Glomerular endothelial cell (primary cell): ENCODE measurements at places on chromosomes 11 and 22. TPM values are rescaled to one million over a fixed set of nuclear protein-coding genes. Genes with fewer than 3 reads are reported as not detected.

MAJIN gene
- 0.68 TPM in 1 of 2 replicates, not detected in the other for total RNA-seq

FGF19 gene
- total RNA-seq: not detected in 2 replicates

SHISAL1 gene
- 0.29 and 0.97 TPM in 2 replicates for total RNA-seq

TENM4 gene
- total RNA-seq: 6.5 and 7.3 TPM in 2 replicates

TRIM21 gene
- total RNA-seq: 35.5 and 36.1 TPM in 2 replicates

C1QTNF5 gene
- total RNA-seq: 113 and 153 TPM in 2 replicates

SEC14L6 gene
- 0.05 and 0.12 TPM in 2 replicates for total RNA-seq

OR2AG2 gene
- 0.15 and 0.18 TPM in 2 replicates for total RNA-seq

DNA sequence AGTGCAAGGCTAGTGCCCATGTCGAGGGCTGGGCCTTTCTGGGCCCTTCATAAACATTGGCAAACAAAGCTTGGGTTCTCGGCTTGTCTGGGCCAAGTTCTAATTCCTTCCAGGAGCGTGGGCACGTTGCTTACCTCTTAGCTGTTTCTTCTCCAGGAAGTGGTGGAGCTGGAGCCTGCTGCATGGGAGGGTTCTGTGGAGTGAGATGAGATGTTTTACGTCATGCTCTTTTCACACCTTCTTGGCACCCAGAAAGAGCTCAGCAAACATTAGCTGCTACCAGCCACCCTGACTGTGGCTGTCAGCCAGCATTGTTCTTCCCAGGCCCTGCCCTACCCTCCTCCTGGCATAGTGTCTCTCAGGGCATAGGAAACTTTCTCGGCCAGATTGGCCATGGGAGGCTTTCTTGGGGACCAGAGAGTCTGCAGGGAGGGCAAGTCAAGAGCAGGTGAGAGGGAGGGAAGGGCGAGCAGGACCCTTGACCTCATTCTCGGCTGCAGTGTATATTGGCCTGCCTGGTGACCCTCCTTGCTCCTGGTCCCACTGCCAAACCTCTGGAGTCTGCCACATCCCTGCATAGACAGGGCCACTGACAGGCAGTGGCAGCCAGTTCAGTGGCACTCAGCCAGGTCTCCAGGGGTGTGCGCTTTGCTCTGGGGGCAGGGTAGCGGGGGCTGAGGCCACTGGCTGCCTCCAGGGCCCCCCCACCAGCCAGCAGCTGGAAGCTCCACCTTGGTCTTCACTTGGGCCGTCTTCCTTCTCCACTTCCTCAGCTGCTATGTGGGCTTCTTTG is 98.8 kb downstream of the BCR start:
- DNase-seq: no peak

DNA sequence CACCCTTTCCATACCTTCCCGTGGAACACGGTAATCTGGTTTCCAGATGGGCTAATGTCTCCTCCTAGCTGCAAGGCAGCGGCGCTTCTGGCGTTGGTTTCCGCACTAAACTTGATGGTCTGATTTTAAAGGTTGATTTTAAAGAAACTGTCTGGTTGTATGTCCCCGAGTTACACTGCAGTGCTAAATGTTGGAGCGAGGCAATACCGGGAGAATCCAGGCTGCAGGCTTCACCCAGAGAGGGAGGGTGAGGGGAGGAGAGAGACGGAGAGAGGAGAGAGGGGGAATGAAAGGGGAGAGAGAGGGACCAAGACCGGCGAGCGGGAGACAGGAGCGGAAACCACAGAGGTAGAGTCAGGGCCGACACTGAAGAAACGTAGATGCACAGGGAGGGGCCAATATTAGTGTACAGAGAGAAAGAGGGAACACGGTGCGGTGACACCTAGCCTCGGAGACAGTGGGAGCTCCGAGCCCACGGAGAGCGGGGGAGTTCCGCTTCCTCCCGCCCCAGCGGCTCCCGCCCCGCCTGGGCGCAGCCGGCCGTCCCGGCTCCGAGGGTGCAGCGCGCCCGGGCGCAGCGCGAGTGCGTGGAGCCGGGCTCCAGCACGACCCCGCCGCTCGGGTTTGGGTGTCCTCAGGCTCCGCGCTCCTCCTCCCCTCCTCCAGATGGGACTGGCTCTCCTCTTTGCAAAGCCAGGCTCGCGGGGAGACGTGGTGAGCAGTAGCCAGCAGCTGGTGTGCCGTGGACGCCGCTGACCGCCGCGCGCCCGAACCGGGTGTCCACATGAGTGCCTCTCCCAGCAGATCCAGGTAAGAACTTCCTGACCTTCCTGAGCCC is 71.9 kb upstream of the GRAMD1B start:
- no peak for DNase-seq

DNA sequence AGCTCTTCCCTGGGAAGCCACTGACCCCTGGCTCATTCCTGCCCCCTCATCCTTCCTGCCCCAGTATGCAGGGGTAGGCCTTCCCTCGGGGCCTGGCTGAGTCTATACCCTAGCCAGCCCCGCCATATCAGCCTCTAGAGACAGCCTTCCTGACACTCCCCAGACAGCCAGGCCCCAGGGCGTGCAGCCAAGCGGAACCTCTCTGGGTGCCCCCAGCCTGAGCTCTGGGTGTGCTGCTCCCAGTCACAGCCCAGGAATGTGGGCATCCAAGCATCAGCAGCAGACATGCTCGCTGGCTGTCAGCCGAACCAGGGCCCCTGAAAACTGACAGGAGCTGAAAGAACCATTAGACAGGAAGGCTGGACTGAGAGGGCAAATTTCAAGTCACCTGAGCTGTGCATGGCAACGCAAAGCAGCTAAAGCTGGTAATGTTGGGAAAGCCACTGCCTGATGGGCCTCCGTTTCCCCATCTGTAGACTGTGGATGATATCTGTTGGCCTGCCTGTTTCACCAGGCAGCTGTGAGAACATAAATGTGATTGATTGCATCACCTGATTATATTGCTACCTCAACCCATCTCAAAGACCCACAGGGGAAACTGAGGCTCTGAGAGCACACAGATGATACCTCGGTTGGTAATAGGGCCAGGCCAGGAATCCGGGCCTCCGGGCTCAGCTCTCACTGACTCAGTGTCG is 93.2 kb downstream of the LRRC32 start:
- no peak for DNase-seq

DNA sequence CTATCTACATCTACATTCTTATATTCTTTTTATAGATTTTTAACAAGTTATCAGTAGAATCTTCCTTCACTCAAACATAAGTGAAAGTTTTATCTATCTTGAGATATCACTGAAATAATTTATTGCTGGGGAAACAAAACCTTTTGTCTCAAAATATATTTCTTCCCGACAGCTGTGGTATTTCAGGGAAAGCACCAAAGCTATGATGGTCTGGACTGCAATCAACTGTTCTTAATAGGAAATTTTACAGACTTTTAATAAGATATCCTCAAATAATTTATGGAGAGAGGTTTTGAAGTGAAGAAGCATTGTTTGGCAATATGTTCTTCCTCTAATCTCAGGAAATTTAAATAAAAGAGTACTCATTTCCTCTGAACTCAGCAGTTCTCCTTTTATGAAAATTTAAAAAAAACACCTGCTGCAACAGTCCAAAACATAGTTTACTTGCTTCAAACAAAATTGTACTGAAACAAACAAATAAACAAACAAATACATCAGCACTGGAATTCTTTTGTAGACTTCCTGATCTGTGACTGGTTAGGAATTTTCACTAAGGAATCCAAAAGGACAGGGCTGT is 33.9 kb upstream of the EIF3M start:
- no peak for DNase-seq

- DNase-seq: no peak
These were observed 4.7 kb downstream of the FCHSD2 start for GRCh38 chr11:73137262-73137943.

GRCh38 chr11:97965849-97966646 is 1054.7 kb upstream of the CNTN5 start:
- peak; percentile 88 for DNase-seq

- DNase-seq: no peak
These were observed 27.9 kb upstream of the RBMXL2 start for GRCh38 chr11:7060868-7061267.

- no peak for DNase-seq
These were observed 24.4 kb downstream of the SLC1A2 start for GRCh38 chr11:35394941-35395340.

DNA sequence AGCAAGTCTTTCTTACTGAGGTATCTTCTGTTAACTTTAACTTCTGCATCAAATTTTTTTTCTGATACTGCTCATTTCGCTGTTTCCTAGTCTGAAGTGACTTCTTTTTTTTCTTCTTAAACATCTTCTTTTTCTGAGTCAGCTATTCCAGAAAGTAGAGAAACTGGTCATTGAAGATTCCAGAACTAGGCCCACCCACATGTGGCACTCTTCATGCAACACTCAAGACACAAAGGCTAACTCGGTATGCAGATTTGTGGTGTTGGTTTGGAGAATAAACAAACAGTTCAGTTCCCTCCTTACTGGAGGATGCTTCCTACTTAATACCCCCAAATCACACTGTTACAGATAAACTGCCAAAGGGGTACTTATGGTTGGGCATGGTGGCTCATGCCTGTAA is 25.2 kb upstream of the MTCH2 start:
- no peak for DNase-seq

GRCh38 chr22:45717789-45718188 is 46.2 kb downstream of the ATXN10 start:
- DNase-seq: no peak

- DNase-seq: no peak
These were observed 10.7 kb downstream of the DAGLA start for GRCh38 chr11:61690706-61691379.

DNA sequence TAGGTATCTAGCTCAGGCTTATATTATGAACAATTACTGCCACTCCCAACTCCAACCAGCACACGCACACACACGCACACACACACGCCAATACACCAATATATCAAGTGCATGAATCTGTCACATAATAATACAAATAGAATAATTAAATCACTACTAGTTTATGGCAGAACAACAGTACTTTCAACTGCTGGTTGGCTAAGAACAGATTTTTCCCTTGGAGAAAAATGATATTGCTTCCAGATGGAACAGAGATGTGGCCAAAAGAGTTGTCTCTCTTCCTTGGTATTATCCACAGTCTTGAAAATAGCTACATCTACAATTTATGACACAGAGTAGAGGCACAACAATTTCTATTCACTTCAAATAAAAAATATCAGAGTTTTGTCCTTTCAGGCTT is 538.3 kb upstream of the FAT3 start:
- no peak for DNase-seq

- no peak for DNase-seq
These were observed 2.7 kb upstream of the SCUBE1 start for GRCh38 chr22:43345761-43346301.

GRCh38 chr11:32884770-32885384 is 7.7 kb upstream of the QSER1 start:
- no peak for DNase-seq

GRCh38 chr11:20712912-20713311 is 43.5 kb downstream of the NELL1 start:
- no peak for DNase-seq

GRCh38 chr11:76140912-76141574 is 65.3 kb downstream of the WNT11 start:
- no peak for DNase-seq

GRCh38 chr11:126585388-126585773 is 229.9 kb downstream of the ST3GAL4 start:
- no peak for DNase-seq

- no peak for DNase-seq
These were observed 128.7 kb downstream of the MPPED1 start for GRCh38 chr22:43540529-43540923.

- DNase-seq: no peak
These were observed 33.8 kb upstream of the DKK3 start for GRCh38 chr11:12042215-12042676.

GRCh38 chr11:25562417-25562816 is 769.5 kb upstream of the ANO3 start:
- DNase-seq: no peak

DNA sequence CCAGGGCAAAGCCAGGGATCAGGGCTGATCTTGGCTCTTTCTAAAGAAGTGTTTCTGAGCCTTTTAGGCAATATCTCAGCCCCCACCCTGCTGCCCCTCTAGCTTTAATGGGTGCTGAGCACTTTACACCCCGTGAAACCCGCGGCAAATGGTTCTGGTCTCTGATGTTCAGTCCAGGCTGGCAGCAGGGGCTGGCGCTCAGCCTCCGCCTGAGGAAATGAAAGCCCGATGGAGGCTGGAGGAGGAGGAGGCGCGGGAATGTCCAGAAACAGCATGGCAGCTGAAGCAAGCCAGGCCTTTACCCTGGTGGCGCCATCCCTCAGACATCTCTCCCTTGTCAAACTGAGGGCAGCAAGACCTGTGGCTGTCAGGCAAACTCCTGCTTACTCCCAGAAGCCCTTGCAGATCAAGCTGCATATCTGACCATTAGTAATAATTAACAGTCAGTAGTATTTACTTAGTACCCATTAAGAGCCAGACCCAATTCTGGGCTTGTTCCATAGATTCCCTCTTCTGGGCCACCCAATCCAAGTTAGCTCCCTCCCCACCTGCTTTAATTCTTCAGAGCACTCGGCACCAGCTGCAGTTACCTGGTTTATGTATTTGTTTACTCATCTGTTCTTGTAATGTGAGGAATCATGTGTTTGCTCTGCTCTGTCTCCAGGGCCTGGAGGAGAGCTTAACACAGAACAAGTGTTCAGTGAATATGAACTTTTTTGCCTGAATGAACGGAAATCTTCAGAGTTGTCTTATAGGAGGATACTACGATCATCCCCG is 15.0 kb upstream of the ALX4 start:
- no peak for DNase-seq

- peak; percentile 98 for DNase-seq
These were observed 103.2 kb downstream of the ZBTB16 start for GRCh38 chr11:114162719-114163123.

- no peak for DNase-seq
These were observed 10.5 kb downstream of the YWHAH start for GRCh38 chr22:31954535-31955523.

DNA sequence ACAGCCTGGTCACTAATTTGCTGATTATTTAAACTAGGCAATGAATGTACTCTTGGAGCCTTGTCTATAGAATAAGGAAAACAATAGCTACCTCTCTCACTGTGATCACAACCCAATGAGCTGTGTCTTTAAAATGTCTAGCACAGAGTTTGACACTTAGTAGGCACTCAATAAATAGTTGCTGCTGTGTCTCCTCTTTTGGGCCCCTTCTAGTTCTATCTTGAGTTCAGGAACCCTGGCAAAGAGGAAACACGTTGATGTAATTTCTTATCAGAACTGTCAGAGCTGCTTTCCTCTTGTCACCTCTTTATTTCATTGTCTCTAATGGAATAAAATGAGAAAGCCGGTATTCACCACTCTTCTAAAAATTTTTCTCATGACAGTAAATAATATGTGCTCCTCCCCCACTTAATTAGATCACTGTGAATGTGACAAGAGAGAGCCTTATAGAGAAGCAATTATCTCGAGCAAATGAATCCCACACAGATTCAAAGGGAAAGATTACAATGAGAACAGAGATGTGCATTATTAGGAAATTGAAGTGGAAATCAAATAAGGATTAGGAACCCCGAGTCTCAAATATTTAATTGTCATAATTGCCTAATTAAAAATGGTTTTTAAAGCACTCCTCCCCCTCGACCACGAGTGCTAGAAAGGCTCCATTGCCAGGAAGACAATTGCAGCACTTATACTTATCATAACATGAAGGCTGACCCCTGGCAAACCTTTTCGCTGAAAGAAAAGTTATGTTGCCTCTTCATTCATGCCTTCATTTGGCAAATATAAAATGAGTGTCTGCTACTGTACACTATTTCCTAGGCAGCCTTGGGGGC is 175.0 kb upstream of the BDNF start:
- no peak for DNase-seq

- peak; percentile 22 for DNase-seq
These were observed 12.5 kb downstream of the OR5B3 start for GRCh38 chr11:58394195-58394594.

GRCh38 chr11:2736577-2737225 is 36.9 kb upstream of the KCNQ1OT1 start:
- DNase-seq: no peak
